ENCODE measurements at places on chromosomes 4 and X.

GRCh38 chrX:154327038-154327820 is 31.6 kb downstream of the TKTL1 start:
- no peak for DNase-seq

GRCh38 chr4:128241425-128241913 is 46.1 kb downstream of the PGRMC2 start:
- no peak for DNase-seq

- DNase-seq = no peak
These were observed 28.2 kb upstream of the APLN start for GRCh38 chrX:129682979-129683378.

DNA sequence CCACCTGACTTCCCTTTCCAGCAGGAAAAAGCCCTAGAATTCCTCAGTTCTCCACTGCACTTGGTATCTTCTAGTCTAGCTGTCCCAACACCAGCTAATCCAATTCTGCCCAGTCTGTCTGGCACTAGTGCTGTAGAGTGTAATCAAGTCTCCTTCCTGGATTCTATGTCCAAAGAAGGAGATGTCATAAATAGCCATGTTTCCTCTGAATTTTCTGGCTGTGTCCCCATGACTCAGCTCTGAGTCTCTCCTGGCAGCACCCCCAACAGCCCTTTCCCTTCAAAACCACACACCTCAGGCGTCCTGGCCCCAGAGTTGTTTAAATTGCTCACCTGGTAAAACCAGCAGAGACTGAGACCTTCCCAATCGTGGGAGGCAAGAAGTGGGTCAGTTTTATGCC is 197.2 kb downstream of the GRXCR1 start:
- DNase-seq = no peak

DNA sequence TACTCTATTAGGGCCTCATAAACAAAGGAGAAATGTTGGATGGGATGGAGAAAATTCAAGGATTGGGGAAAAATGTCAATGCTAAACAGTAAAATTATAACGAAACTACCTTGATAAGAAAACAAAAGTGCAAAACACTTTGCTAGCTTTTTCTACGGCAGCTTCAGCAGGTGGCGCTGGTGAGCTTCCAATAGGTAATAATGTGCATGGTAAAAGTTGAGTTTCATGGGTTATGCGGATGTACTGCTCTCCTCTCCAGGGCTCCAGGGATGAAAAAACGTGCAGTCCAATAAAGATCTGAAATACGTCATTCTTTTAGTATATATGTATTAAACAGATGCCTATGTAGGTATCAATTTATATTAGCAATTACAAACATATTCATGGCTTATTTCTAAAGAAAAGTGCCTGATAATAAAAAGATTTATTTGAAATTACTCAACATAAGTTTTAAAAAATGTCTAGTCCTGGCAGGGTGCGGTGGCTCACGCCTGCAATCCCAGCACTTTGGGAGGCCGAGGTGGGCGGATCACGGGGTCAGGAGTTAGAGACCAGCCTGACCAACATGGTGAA is 239.6 kb downstream of the GRXCR1 start:
- DNase-seq = no peak

- DNase-seq = peak; percentile 34
These were observed 162.4 kb upstream of the GPRIN3 start for GRCh38 chr4:89469930-89470375.
